ENCODE measurements at places on chromosomes 7 and 10. TPM values are rescaled to one million over a fixed set of nuclear protein-coding genes. Genes with fewer than 3 reads are reported as not detected.

SGPL1 gene
- 38.1 TPM for total RNA-seq

ZNF503 gene
- total RNA-seq, result 21.6 TPM

MMS19 gene
- total RNA-seq, result 87.7 TPM

GDI2 gene
- total RNA-seq, result 420 TPM

LIPN gene
- not detected for total RNA-seq

ANXA7 gene
- total RNA-seq, result 106 TPM

RAMP3 gene
- total RNA-seq, result 68.5 TPM

MSS51 gene
- 5.5 TPM for total RNA-seq

LRRN3 gene
- total RNA-seq, result 18.5 TPM

KCNMA1 gene
- total RNA-seq, result 124 TPM

ANLN gene
- 43.8 TPM for total RNA-seq

SSMEM1 gene
- not detected for total RNA-seq

SPDYE1 gene
- total RNA-seq, result not detected

NME8 gene
- not detected for total RNA-seq

AASS gene
- 66.3 TPM for total RNA-seq

NRP1 gene
- 69.4 TPM for total RNA-seq
